Hematopoietic multipotent progenitor cell treated with erythropoietin and hydrocortisone succinate and interleukin-3 and kit ligand, for 6 days (in vitro differentiated cells): ENCODE measurements at places on chromosomes 7 and 10.

GRCh38 chr10:34017281-34017680 lies 682.8 kb upstream of the NRP1 start:
- DNase-seq, result no peak

GRCh38 chr7:155466814-155467733 lies 9.1 kb downstream of the EN2 start:
- DNase-seq, result peak; percentile 23

GRCh38 chr10:4307910-4308309 lies 518.1 kb upstream of the AKR1E2 start:
- DNase-seq, result no peak

GRCh38 chr10:75469006-75469616 lies 37.7 kb downstream of the LRMDA start:
- DNase-seq, result peak; percentile 37

- DNase-seq, result no peak
These were observed 25.4 kb downstream of the CALML3 start for GRCh38 chr10:5550250-5550545.

DNA sequence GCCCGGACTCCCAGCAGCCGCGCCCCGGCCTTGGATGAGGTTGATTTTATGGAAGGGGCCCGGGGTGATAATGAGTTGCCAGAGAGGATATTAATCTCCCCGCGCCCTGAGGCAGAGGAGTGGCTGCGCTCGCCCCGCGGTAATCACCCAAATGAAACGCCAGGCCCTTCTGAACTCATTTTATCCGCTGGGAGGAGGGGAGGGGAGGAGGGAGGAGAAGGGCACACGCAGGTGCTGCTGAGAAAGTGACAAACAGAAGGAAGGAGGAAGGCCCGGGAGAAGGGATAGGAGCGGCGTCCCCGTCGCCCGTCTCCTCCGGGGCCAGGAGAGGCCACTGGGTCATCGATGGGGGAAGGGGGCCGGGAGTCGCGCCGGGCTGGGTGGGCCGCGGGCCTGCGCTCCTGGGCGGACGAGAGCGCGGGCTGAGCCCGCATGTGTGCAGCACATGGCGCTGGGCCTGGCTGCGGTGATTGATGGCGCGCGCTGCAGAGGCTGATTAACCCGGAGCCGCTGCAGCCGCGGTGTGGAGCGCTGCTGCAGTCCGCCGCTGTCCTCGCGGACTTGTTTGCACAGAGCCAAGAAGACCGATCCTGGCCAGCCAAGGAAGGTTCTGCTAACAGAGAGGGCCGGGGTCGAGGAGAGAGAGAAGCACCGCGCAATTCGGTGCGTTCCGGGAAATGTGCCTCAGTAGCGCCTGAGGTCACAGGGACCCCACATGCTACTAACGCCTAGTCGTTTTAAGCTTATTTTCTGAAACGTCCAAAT lies 6.5 kb downstream of the MNX1 start:
- DNase-seq, result no peak

DNA sequence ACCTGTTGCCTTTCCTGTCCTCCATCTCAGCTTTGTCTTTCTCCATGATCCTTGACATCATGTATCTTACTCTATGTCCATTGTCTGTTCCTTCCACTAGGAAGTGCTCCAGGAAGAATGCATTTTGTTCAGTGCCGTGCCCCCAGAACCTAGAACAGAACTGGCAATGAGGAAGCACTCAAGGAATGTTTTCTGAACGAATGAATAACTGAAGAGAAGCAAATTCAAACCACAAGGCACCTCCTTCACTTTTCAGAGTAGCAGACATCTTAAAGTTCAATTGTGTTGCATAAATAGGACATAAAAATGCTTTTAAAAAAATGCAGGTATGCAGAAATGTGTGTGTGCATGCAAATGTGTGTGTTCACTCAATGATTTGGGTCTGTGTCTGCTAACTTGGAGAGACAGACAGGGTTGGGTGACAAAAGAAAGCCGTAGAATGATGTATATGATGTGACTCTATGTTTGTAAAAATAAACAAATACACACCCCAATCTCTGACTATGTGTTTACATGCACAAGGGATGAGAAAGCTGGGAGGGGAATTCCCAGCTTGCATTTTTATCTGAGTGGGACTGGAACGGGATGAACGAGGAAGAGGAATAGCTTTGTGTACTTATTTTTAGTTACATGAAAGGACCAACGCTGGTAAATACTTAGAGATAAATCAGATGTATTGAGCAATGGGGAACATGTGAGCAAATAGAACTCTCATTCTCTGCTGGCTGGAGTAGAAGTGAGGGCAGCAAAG lies 237.7 kb downstream of the FANK1 start:
- no peak for DNase-seq

GRCh38 chr10:78059906-78060702 lies 26.4 kb downstream of the RPS24 start:
- no peak for DNase-seq

DNA sequence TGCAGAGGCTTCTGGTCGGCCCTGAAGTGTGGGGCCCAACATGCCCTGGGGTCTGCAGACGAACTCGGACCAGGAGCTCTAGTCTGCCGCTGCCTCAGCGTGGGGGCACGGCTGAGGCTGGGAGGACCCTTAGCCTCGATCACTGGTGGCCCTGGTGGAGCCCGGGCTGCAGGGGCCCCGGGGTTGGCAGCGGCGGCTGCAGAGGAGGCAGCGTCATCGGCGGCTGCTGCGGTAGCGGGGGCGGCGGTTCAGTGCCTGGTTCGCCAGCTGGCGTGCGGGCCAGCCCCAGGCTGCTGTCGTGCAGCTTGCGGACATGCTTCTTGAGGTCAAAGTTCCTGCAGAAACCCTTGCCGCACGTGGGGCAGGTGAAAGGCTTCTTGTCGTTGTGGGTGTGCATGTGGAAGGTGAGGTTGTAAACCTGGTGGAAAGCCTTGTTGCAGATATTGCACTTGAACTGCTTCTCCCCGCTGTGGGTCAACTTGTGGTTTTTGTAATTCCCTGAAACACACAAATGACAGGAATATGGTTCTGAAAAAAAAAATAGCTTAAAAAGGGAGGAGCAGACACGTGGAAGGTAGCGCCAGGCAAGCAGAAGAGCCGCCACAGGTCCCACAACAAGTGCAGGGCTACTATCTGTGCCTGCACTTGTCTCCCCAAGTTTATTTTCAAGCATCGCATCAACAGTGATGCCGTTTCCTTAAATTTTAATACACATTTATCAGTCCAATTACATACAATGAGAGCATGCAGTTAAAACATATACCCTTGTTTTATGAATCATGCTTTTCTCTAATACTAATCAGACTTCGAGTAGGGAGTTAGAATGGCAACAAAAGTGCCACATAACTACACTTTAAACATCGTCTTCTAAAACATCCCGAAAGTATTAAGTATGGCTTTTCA lies 2.4 kb downstream of the FEZF1 start:
- no peak for DNase-seq

GRCh38 chr7:8423057-8423456 lies 10.4 kb upstream of the NXPH1 start:
- DNase-seq, result no peak

DNA sequence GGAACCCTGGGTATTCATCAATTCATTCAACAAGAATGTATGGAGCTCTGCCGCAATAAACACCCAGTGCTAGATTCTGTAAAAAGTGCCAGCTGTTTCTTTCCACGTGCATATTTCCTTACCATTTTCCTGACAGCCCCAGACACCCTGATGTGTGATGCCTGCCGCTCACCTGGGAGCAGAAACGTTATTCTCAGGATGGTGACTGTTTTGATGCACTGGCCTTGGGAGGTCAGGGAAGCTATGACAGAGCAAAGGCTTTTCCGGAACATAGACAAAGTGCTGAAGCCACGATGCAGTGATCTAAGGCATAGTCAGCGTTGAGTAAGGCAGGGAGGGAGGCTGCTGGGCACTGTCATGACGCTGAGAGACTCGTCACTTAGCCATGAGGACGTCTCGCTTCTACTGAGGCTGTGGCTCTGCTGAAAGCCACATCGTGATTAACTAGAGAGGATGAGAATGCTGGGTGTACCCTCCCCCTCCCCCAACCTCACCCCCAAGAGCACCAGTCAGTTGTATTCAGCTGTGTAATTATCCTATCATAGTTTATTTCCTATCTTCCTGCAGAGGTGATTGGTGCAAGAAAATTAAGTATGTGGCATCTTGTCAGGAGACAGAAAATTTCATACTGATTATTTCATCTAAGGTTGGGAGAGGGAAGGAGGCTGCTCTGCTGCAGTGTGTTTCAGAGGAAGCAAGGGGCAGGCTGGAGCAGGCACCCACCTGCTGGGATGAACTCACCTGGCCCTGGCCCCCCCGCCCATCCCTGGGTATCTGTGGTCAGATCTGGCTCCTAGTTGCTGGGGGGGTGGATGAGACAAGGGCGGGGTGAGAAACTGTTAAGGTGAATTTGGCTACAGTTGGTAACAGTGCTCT lies 48.8 kb upstream of the SMNDC1 start:
- no peak for DNase-seq

DNA sequence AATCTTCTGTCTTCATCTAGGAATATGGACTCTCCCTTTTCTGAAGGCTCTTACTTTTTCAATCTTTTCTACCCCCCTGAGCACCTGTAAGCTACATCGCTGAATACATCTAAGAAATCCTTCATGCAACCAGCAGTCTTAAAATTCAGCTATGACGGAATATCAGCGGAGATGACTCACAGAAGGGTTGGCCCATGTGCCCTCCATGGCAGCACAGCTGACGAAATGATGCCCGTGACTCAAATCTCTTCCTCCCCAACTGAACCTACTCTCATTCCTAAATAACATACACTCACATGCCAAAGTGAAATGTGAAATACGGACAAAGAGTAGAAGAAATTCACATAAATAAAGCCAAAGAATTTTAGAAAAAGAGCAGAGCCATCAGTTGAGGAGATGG lies 30.3 kb upstream of the NCAPG2 start:
- no peak for DNase-seq

- DNase-seq, result no peak
These were observed 2.9 kb downstream of the SEMA3E start for GRCh38 chr7:83646027-83646426.

DNA sequence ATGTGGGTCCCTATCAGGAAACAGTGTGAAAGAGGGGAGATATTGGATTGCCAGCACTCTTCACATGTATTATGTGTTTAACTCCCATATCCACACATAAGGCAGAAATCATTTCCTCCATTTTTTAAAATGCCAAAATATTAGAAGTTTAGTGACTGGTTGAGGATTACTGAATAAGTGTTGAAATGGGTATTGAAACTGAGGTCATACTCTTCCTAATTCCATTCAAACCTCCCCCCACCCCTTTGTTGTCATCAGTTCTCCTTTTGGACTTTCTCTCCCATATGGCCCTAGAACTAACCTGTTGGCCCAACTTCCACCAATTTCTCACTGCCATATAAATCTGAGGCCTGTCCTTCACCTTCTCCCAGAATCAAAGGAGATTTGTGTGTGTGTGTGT lies 81.6 kb downstream of the EVX1 start:
- no peak for DNase-seq
